ENCODE measurements at places on chromosomes 3 and 15.

GRCh38 chr3:179606534-179607085, 2.0 kb downstream of the NDUFB5 start:
- DNase-seq = no peak

GRCh38 chr3:123656691-123657090, 71.8 kb upstream of the HACD2 start:
- DNase-seq = no peak

GRCh38 chr15:85722374-85723152, 72.2 kb downstream of the KLHL25 start:
- DNase-seq = no peak

- no peak for DNase-seq
Observed at GRCh38 chr3:8987645-8988383, 24.5 kb upstream of the RAD18 start.

DNA sequence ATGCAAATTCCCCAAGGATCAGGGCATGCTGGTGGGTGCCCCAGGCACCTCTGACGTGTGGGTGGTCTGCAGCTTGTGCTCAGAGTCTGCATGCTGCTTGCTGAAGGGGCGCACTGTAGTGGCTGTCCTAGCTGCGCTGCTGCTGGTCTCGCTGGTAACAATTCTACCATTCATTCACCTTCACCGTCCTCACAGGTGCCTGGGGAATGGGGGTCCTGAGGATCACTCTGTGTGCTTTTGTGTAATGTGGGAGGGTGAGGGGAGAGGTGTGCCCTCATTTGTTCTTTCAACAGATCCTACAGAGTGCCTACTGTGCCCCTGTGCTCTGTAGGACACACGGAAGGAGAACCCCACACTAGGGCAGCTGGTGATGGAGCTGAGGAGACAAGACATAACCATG, 2.1 kb upstream of the ITGA11 start:
- DNase-seq = no peak

DNA sequence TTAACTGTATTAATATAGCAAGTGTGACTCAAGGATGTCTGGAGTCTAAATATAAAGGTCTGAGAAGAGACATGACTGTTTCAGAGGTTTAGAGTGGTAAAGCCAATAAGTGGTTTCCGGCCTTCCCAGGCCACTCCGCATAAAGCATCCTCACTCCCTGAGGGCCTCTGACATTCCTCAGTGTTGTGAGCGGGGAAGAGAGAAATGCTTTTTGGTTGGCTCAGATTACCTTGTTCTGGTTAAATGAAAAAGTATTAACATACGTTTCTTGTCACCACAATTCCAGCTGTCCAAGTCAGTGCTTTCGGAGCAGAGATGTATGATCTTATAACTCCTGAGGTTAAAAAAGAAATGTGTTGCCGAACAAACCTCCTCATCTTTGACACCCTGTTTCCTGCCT, 103.8 kb downstream of the RBMS3 start:
- no peak for DNase-seq

DNA sequence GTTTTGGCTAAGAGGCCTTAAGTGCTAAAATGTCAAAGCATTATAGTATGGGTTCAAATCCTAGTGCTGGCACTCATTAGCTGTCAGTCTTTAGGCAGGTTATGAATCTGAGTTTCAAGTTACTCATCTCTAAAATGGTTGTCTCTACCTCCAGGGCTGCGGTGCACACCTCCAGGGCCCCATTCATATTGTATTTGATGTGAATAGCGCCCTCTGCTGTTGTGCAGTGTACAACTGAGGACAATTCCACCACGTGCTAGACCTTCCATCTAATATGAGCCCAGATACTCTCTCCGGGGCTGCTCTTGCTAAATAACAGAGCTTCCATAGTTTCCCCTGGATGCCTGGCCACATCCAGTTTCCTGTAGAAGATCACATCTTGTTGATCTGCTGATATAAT, 54.3 kb downstream of the OXNAD1 start:
- no peak for DNase-seq

- no peak for DNase-seq
Observed at GRCh38 chr15:93920204-93920603, 311.2 kb upstream of the MCTP2 start.

DNA sequence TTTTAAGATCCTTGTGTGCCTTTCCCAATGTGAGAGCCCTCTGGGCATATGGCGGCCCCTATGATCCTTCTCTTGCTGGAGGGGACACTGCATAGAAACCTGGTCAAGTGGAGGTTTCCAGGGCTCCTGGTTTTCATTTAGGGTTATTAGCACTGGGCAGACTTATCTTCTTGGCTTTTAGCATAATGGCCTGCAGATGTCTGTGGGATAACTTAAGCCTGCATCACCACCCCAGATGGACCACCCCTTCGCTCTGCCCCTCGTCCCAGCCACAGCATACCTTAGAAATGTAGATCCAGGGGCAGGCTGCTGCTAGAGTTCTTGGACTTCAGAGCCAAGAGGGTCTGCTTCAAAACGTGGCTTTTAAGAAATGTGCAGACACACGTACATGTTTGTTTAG, 340.3 kb upstream of the CTDSPL start:
- no peak for DNase-seq

- DNase-seq = no peak
Observed at GRCh38 chr3:11096266-11097139, 57.8 kb upstream of the HRH1 start.

- DNase-seq = no peak
Observed at GRCh38 chr15:74951006-74951405, 5.6 kb downstream of the RPP25 start.

GRCh38 chr3:189301479-189301878, 129.7 kb downstream of the TPRG1 start:
- DNase-seq = no peak

DNA sequence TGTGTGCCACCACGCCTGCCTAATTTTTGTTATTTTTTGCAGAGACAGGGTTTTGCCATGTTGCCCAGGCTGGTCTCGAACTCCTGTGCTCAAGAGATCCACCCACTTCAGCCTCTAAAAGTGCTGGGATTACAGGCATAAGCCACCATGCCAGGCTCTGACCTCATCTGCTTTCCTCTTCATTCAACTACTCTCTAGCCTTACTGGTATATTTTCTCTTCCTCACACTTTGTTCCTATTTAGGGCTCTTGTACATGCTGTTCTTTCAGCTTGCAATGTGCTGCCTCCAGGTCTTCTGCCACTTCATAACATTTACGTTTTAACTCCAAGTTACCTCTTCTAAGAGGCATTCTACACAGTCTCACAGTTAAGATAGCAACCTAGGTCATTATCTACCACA, 34.9 kb downstream of the PIK3CB start:
- no peak for DNase-seq

GRCh38 chr15:52257734-52258062, 37.9 kb downstream of the MYO5C start:
- no peak for DNase-seq

DNA sequence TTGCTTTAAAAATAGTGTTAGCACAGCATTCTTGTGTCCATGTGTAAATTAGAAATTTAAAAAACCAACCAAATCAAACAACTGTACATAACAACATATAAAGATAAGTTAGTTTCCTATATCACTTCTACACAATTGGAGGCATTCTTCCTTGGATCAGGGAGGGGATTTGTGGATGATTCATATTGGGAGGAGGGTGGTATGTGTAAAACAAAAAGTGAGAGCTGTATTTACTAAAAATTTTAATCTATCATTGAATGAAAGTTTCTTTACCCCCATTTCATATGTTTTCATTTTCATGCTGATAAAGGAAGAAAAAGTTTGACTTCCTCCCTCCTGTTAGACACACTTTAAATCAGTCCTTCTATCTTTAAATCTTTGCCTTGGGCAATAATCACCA, 325.0 kb downstream of the SATB1 start:
- no peak for DNase-seq

DNA sequence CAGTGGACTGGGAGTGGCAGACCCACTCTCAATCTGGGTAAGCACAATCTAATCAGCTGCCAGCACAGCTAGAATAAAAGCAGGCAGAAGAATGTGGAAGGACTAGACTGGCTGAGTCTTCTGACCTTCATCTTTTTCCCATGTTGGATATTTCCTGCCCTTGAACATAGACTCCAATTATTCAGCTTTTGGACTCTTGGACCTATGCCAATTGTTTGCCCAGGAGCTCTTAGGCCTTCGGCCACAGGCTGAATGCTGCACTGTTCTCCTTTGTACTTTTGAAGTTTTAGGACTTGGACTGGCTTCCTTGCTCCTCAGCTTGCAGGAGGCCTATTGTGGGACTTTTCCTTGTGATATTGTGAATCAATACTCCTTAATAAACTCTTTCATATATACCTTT, 477.7 kb upstream of the ZNF385D start:
- no peak for DNase-seq

DNA sequence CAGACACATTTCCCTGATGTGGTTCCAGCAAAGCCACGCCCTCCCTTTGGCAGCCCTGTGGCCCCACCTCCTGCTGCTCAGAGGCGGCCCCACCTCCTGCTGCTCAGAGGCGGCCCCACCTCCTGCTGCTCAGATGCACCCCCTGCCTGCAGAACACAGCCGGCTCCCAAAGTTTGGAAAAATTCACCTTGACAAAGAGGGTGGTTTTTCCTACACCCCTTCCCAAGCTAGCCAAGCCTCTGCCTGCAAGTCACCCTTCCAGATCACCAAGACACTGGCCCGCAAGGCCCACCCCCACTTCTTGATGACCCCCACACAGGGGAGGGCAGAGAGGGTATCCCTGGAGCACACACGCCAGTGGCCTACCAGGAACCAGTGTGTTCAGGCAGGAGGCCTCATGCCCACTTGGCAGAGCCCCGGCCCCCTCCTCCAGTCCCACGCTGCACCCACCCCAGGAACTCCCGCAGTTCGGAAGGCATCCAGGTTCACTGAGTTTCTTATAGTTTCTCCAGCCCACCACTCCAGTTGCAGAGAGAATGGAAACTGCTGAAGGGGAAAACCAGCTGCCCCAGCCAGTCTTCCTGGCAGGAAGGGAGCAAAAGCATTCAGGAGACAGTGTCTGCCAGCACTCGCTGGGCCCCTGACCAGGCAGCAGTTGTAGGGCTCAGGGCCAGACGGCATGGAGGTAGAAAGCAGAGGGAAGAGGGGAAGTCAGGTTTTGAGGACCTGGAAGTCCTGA, 2.3 kb upstream of the HAPLN3 start:
- DNase-seq = no peak

- DNase-seq = no peak
Observed at GRCh38 chr15:100812802-100813201, 66.8 kb upstream of the ALDH1A3 start.

GRCh38 chr3:64617610-64618009, 70.2 kb downstream of the ADAMTS9 start:
- no peak for DNase-seq

DNA sequence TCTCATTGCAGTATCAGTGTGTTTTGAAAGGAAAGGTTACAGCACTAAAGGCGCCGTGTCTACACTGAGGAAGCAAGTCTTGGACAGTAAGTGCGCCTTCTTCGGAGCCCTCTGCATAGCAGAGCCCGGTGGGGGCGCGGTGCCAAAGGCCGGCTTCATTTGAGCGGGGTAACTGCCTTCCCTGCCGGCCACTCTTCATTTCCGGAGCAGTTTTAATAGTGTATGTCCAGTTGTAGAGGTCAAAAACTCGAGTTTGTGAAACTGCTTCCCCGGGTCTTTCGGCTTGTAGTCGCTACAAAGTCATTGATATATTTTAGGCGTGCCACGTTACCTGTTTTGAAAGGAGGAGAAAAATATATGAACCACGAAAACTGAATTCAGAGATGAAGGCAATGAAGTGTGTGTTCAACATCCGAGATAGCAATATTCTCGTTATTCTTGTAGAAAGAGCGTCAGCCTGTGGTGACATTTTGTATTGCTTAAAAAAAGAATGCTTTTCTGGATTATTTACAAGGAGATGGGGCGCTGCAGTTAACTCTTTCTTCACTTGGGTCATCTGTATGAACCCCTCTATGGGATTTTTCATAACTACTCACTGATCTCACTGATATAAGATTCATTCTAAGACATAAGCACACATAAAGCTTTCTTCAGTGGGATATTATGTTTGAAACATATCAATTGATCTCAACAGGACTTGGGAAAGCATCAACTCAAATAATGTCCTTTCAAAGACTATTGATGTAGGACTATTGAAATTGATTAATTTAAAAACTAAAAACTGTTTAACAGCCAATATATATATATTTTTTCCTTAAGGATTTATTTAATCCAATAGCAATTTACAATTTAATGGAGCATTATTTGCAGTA, 3.0 kb downstream of the ALCAM start:
- peak; percentile 39 for DNase-seq

DNA sequence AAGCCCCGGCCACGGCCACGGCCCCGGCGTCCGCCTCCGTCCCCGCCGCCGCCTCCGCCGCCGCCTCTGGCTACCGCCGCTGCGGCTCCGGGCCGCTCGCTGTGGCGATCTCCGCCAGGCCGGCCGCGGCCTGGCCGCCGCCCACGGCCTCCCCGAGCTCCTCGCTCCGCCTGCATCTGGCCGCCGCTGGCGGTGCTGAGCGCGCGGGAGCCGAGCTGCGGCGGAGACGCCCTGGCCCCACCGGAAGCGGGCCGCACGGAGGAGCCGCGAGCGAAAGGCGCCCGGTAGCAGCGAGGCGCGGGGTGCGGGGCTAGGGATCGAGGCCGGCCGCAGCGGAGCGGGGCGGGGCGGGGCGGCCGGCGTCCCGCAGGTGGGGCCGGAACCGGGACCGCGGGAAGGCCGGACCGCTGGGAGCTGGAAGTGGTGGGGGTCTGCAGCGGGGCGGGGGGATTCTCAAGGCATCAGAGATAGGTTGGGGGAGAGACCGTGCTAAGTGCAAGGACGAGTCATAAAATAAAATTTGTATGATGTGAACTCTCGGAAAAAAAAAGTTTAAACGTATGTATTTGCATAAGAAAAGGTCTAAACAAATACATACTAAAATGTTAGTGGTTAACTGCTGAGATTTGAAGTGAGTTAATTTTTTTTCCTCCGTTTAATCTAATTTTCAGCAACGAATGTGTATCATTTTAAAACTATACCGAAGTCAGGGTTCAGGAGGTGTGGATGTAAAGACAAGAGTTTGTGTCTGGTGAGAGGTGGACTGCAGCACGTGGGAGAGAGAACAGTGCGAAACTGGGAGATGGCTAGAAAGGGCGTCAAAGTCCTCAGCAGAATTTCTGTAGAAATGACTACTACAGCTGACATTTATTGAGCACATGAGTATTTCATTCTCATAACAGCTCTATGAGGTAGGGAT, at the start of gene AVEN:
AVEN (minus strand) TSS at position 334 of the 919 bp plus-strand sequence; CDS start at position 176, 158 bp downstream.
- DNase-seq = no peak

DNA sequence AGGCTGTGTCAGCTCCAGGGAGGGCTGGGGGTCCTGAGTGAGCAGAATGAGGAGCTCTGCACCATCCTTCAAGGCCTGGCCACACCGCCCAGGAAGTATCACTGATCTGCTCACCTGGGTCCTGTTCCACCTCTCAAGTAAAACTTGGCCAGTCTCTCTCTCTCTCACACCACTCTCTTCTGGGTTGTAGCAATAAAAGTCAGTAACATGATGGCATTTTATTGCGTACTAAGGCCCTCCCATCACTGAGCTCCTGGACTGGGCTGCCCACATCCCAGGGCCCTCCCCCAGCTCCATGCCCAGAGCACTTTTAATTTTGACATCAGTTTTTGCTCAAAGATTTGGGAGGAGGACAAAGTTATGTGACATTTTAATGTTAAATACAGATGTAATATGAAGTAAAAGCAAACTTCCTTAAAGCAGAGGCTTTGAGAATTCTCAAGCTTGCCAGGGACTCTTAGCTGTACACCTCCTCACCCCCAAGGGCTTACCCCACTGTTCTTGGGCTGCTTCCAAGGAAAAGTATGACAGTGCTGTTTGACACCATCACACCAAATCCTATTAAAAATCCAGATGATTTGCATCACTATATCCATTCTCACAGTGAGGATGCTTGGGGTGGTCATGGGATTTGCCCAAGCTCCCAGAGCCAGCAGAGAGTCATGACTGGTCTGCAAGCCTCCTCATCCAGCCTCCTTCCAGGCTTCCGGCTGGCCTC, 105.1 kb upstream of the SLCO2A1 start:
- DNase-seq = no peak

GRCh38 chr3:108564564-108564963, 24.7 kb downstream of the CIP2A start:
- DNase-seq = no peak
